ENCODE measurements at places on chromosomes 12 and 14.

- DNase-seq = no peak
Measured at GRCh38 chr14:49164074-49164473, 422.1 kb downstream of the RPS29 start.

DNA sequence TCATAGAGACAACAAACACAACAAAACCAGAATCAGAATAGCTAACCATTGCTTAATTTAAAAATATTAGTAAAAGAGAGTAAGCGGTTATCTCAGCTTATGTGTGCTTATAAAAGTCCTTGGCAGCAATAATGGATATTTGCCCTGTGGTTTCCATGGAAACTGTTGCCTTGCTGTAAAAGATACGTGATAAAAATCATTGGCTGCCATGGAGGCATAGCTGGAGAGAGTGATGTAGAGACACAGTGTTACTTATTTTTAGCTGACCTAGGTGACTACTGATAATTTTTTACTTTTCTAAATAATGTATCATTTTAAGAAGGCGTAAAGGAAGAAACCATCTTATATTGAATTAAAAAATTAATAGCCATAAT is 92.9 kb downstream of the ERC1 start:
- DNase-seq = no peak

GRCh38 chr12:67988601-67989021 is 636 bp upstream of the IFNG-AS1 start:
- no peak for DNase-seq

DNA sequence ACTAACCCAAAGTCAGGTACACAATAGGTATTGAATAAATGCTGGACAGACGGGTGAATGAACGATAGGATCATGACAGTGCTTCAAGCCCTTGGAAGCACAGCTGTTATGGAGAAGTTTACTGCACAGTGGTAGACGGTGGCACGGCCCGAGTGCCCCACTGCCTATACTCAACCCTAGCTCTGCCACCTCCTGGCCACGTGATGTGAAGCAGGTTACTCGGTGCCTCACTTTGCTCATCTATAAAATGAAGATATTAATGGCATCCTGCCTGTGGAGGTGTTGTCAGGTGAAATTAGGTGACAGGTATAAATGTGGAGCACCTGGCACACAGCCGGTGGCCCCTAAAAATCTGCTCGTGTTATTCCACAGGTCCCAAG is 5.8 kb downstream of the ASB2 start:
- DNase-seq = peak; percentile 72

DNA sequence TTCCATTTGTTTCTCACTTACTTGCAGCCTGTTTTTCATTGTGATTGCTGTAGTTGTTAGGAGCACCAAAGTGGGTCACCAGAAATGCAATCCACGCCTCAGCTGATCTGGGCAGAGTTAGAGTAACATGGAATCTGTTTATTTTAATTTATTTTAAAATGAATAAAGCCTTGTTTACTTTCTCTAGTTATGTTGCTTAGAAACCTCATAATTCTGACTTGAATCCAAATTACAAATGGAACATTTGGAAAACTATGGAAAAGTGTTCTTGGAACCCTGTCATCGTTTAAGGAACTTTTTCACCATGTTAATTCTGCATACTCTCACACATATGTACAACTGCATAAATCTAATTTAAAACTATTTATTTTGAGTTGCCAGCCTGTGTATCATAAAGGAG is 92.2 kb upstream of the DAAM1 start:
- no peak for DNase-seq

DNA sequence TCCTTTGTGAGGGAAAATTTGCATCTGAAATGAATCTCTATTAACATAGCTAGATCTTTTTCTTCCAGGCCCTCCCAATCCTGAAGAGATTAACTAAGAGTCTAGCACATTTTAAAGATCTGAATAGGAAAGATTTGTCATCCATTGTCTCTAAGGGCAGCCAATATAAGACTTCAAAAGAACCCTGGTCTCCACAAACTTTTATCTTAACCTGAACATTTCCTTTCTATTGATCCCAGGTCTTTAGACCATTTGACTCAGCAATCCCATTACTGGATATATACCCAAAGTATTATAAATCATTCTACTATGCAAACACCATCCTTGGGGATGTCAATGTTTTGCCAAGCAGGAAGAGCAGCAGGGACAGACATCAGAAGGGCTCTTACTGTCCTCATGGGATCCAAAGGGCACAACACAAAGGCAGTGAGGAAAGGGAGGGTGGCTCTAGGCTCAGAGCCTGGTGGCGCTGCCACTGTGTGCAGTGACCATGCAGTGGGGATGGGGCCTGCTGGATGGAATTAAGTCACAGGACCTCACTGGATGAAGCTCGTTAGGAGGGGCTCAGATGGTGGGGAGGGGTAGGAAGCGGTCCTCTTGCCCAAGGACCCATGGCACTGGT is 12.7 kb upstream of the BDKRB2 start:
- no peak for DNase-seq

DNA sequence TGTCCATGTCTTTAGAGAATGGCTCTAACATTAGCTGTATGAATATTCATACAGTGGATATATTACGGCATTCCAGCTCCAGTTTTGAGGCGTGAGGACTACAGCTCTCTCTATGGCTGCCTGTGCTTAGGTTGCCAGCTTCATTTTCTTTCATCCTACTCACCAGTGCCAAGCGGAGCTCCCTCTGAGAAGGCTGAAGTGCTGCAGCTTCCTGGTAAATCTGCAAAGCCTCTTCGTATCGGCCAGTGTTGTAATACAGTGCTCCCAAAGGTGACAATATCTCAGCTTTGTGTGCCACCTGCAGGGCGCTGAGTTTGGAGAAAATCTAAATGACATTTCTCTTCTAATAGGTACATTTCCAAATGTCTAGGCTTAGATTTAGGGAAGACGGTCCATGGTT is 19.8 kb upstream of the OVCH1 start:
- no peak for DNase-seq

- no peak for DNase-seq
Measured at GRCh38 chr12:29731591-29731990, 52.2 kb downstream of the TMTC1 start.

GRCh38 chr12:131202592-131203378 is 249.1 kb downstream of the ADGRD1 start:
- no peak for DNase-seq

- no peak for DNase-seq
Measured at GRCh38 chr14:20295067-20295466, 10.7 kb downstream of the TTC5 start.

DNA sequence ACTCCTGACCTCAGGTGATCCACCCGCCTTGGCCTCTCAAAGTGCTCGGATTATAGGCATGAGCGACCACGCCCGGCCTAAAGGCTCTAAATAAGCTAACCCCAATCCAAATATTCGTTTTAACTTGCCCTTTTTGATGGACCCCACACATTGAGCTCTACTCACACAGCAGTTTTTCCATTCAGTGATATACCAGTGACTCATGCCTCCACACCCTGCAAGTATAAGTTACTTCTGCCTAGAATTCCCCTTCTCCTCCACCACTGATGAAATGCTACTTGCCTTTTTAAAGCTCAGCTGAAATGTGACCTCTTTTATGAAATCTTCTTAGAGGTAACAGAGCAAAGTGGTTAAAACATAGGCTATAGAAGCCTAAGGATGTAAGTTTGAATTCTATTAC is 68.8 kb downstream of the EXOC5 start:
- DNase-seq = no peak

DNA sequence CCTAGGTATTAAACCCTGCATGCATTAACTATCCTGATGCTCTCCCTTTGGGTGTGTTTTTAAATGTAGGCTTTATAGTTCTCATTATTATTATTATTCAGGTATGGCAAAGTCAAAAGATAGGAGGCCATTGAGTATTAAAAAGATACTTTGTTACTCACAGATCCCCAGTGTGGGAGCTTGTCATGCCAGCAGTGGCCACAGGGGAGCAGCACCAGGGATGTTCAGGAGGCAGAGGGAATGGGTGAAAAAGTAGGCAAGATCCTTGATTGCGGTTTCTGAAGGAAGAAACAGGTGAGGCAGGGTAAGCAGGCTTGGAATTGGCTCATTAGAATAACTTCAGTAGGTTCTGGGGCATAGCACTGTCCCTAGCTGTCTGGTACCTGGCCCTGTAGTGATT is 382.2 kb downstream of the MED13L start:
- DNase-seq = no peak

GRCh38 chr12:4271717-4272423 is 1.7 kb upstream of the CCND2 start:
- DNase-seq = peak; percentile 90

GRCh38 chr12:4505376-4505986 is 33.2 kb upstream of the RAD51AP1 start:
- no peak for DNase-seq

DNA sequence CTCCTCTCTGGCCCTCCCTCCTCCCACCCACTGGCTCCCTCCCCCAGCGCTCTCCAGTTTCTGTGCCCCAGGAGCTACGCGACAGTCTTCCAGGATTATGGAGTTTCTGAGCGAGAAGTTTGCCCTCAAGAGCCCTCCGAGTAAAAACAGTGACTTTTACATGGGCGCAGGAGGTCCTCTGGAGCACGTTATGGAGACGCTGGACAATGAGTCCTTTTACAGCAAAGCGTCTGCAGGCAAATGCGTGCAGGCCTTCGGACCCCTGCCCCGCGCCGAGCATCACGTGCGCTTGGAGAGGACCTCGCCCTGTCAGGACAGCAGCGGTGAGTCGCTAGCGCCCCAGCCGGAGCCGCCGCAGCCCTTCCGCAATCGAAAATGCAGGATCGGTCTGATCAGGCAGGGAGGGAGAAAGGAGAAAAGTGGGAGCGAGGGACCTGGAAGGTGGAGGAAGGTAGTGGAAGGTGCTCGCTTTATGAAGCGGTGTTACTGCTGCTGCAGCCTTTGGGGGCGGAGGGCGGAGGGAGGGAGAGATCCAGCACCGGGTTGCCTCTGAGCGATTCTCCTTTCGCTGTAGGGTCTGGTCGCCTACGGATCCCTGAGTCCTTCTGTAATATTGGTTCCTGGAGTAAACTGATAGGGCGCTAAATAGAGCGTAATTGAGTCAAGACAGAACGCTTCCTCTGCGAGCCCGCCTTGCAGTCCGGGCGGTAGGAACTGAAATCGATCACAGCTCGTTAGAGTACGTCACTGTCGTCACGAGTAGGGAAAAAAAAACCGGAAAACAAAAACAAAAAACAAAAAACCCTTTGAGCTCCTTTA is at the start of gene ALX1:
Gene ALX1 (plus strand): TSS at position 56 of the 819 bp plus-strand sequence. CDS start 42 bp downstream, at position 98.
- DNase-seq = no peak

- no peak for DNase-seq
Measured at GRCh38 chr14:105179191-105179590, 1.9 kb downstream of the NUDT14 start.

GRCh38 chr12:106892075-106892474 is 63.6 kb upstream of the TMEM263 start:
- DNase-seq = no peak

GRCh38 chr12:27780612-27781408 is 774 bp upstream of the MANSC4 start:
- DNase-seq = peak; percentile 31

- no peak for DNase-seq
Measured at GRCh38 chr14:99928963-99929362, 135.8 kb downstream of the EML1 start.

DNA sequence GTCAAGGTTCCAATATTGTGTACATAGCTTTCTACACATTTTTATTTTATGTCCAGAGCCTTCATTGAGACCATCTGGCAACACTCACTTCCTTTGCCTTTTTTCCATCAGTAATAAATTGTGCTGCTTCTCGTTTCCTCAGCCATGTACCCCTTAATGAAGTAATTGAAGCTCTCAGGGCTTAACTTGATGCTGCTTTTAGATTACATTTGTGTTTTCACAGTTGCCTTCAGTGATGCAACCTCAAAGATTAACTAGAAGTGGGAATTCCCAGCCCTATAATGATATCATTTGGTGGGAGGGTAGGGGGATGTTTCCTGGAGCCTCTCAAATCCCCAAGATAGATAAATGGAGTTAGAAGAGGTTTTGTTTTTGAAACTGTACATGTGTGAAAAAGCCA is 80.2 kb upstream of the KRR1 start:
- no peak for DNase-seq

GRCh38 chr14:89648924-89649323 is 231.9 kb upstream of the FOXN3 start:
- no peak for DNase-seq

DNA sequence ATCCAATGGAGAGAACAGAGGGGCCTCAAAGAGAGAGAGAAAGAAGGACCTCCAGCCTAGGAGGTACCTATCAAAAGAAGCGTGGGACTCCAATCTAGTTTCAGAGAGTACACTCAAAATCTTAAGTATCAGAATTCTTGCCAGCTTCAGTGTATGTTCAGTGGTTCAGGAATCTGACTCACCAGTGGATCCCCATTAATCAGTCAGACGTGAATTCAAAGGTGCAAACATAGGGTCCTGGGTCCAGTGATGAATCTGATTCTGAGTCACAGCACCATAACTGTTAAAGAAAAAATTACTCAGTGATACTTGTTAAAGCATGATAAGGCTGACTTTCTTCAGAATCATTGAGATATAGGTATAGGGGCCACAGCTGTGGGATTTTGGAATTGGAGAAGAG is 33.2 kb downstream of the ETNK1 start:
- peak; percentile 2 for DNase-seq

- DNase-seq = no peak
Measured at GRCh38 chr14:26621364-26621763, 23.5 kb upstream of the NOVA1 start.

GRCh38 chr14:93967637-93968250 is 8.6 kb downstream of the ASB2 start:
- no peak for DNase-seq

DNA sequence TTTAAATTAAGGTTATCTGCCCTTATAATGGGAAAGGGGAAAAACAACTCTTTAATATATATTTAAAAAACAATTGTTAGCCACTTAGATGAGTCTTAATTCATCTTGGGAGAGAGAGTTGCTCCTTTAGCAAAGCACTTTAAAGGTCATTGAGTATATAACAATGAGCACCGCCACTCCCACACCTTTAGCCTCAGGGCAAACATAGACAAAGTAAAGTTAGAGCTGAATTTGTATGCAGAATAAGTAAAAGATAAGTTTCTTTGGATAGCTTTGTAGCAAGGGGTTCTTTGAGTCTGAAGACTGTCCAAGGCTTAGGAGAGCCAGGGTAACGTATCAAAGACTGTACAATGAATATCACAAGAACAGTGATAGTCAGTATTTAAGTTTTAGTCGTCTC is 728.8 kb upstream of the LMO3 start:
- DNase-seq = no peak

GRCh38 chr14:104897330-104898194 is 27.1 kb upstream of the PLD4 start:
- DNase-seq = no peak

DNA sequence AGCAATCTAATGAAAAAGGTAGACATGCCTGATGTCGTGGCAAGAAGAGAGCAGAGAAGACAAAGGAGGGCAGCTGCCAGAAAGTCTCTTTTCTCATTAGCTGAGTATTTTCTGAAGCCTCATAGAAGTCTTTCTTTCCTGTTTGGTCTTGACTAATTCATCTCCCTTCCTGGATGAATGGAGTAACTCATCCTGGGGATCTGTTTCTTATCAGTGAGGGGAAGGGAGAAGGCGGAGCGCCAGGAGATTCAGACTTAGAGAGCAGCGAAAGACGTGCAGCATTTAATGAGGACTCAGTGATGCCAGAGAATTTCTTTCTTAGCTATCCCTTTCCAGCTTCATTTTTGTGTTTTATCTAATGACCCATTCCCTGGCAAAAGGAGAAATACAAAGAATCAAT is 89.4 kb downstream of the SLC15A4 start:
- DNase-seq = no peak
